Gastroesophageal sphincter (tissue), 4 donors: ENCODE measurements at places on chromosomes 2 and 18. TPM values are rescaled to one million over a fixed set of nuclear protein-coding genes. Genes with fewer than 3 reads are reported as not detected.

DNA sequence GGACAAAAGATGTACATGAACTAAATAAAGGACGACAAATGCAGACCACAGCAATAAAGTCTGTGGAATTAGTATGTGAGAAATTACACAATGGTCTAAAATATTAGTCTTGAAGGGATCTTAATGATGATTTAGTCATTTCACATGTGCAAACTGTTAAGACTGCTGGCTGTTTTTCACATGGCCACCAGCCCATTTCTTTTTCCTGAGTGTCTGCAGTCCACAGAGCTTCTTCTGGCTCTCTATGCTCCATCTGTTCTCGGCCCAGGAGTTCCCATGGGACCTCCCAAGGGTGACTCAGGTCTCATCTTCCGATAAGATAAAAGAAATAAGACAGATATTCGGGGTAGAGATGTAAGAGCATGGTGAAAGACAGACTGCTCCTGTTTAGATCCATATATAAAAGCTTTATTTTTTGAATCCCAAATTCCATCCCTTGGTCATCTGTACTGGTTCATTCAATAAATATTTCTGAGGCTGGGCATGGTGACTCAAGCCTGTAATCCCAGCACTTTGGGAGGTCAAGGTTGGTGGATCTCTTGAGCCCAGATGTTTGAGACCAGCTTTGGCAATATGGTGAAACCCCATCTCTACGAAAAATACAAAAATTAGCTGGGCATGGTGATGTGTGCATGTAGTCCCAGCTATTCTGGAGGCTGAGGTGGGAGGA, 20.1 kb downstream of the IL1RL1 start:
- ATAC-seq, result no peak

DNA sequence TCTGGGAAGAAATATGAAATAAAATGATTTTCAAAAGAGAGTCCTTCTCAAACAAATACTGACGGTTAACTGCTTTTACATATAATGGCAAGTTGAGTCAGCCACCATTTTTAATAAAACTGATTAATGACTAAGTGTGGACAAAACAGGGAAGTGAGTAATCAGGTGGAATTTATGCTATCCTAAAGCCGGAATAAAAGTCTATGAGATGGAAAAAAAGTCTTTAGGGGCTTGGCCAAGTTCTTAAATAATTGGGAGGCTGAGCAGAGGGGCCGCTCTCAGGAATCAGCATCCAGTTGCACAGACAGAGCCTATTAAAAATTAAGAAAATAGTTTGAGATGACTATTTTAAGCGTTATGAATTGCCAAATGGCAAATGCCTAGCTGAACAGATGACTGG, 58.6 kb upstream of the AFF3 start:
- ATAC-seq, result no peak

DNA sequence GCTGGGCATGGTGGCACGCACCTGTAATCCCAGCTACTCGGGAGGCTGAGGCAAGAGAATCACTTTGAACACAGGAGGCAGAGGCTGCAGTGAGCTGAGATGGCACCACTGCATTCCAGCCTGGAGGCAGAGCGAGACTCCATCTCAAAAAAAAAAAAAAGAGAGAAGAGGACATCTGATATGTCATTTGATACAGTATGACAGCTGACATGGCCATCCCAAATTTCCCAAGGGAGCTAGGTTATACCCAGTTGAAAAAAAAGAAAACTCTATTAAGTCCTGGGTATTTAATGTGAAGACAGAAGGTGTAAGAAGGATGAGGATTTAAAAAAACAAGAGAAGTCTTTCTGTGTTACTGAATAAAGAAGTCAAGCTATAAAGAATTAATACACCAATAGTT, 23.3 kb downstream of the CLASP1 start:
- no peak for ATAC-seq

DNA sequence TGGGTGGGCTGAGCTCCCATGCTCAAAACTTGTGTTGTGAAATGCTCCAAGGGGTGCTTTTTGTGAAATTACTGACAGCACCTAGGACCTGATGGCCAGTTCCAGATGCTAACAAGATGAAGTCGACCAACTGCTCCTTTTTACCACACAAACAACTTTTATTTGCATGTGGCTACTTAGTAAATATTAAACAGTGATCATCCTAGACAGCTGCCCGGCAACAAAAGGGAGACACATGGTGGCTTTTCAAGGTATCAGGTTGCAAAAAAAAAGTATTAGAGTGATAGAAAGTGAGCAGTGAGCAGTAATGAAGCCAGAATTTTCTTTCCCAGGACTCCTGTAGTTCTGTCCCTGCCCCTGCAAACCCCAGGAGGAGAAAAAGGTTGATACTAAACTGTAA, 118.5 kb downstream of the RPIA start:
- no peak for ATAC-seq

DNA sequence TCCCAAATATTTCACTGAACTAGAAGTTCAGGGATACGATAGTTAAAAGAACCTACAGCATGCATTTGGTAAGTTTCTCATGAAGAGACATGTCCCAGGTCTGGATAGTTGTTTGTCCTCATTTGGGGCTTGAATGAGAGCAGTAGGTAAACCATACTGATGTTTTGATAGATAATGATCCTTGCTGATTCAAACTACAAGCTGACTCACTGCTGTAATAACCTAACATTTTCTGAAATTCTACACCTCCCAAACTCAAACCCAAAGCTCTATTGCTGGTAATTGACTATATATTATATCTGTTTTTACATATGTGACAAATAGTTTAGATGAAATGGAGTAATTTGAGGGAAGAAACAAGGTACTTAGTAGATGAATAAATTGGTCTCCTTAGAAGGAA, 154.1 kb upstream of the BOD1L2 start:
- no peak for ATAC-seq

DNA sequence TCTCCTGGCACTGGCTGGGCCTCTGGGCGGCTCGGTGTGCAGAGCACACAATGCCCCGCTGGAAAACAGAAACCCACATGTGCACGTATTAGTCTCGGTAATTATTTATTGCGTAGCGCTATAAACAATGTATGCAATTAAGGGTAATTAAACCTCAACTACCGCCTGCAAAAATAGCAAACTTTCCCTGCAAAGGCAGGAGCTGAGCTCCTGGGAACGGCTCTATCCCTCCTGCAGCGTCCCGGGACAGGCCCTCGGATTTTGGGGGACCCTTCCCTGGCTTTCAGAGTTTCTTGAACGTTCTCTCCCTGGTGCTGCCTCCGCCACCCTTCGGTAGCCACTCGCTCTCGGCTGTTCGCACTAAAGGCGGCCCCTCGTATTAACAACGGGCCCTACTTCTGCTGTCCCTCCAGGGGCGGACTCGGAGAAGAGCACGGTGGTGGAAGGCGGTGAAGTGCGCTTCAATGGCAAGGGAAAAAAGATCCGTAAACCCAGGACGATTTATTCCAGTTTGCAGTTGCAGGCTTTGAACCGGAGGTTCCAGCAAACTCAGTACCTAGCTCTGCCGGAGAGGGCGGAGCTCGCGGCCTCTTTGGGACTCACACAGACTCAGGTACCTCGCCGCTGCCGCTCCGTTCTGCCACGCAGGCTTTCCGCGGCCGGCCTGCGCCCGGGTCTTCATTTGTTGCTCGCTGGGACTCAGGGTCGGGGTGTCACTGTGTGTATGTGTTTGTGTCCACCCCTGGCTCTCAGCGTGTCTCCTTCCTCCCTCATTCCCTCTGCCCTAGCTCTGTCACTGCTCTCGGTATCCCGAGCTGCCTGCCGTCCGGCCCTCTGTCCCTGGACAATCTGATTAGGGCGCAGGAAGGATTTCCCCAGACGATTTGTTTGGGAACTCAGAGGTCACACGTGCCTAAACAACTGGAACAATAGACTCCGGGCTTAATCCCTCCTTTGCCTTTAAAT, 1.2 kb downstream of the DLX1 start:
- ATAC-seq, result no peak

GRCh38 chr18:53165770-53166169, 825.8 kb downstream of the DCC start:
- ATAC-seq, result no peak

- ATAC-seq, result no peak
Observed at GRCh38 chr2:178756343-178756742, 50.9 kb downstream of the TTN start.

- ATAC-seq, result no peak
Observed at GRCh38 chr18:36089001-36089400, 21.6 kb upstream of the RPRD1A start.

- no peak for ATAC-seq
Observed at GRCh38 chr2:3110994-3111666, 266.5 kb downstream of the EIPR1 start.

DNA sequence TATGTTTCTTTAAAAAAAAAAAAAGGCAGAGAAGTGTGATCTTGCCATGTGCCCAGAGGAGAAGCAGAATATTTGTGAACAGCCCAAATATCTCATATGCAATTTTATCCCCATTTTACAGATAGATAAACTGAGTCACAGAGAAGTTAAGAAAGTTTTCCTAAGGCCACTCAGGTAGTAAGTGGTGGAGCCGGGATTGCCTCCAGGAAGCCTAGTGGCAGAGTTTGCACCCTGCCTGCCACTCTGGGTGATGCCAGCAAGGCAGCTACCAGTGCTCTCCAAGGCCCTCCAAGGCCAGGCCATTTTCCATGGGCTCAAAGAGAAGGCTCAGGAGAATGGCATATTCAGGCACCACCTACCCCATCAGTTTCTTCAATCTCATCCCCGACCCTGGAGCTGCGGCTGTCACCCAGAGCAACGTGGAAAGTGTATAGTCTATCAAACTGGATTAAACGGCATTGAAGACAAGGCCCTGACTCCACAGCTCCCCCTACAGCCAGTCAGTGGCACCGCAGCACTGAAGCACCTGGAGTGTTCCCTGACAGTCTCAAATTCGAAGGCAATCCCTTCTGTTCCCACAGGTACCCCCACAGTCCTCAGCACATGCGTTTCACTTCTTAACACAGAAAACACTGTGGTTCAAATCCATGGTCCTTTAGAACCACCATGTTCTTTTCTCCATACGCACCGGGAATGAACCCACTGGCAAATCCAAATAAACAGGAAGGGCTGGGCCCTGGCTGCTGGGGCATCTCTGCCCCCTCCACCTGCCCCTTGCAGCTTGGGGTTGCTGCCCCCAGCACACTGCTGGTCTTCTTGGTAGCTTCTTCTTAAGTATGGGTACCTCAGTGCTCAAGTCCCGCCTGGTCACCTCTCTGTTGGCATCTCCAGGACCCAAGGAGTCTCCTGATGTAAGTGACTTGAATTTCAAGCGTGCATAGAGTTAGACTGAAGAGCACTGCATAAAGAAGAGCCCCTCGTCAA, 175.3 kb downstream of the INHBB start:
- ATAC-seq, result no peak

DNA sequence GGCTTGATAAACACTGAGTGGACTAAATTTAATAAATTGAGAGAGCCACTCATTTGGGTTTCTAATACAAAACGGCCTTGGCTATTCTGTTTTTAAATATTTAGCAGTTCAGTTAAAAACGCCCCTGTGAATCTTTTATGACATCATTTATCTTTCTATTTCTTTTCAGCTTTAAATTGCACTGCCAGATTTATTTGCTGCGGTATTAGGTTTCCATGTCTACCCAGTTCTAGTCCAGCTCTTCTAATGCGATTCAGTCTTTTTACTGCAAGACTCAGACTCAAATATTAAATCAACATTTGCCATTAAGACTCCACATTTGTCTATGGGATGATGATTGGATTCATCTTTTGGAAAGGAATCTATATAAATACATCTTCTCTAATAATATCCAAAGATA, 2174.3 kb upstream of the PIK3C3 start:
- no peak for ATAC-seq

DNA sequence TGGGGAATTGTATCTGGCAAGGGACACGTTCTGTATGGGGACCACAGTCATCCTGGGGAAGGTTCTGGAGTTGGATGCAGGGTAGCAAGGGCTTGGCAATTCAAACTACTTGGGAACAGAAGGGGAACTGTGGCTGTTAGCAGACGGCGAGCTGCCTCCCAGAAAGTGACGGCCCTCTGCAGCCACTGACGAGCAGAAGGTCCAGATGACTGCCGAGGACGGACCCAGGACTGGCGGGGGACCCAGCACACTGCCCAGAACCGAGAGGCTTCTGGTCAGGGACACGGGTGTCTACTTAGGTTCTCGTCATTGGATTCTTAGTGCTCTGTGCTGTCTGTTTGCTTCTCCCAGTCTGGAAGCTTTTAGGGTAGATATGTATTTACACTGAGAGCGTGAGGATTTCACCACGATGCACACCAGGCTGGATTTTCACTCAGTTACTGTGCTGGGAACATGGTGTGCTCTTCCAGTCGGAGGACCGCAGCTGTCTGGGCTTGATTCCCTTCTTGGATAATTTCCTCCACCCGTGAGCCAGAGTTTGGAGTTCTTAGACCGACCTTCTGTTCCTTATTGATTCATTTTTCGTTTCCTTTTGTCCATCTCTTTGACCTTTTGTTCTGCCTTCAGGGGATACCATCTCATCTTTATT, 13.4 kb downstream of the GPR35 start:
- peak; percentile 68 for ATAC-seq

GRCh38 chr18:47331026-47331425, 79.6 kb upstream of the SKOR2 start:
- ATAC-seq, result no peak

DNA sequence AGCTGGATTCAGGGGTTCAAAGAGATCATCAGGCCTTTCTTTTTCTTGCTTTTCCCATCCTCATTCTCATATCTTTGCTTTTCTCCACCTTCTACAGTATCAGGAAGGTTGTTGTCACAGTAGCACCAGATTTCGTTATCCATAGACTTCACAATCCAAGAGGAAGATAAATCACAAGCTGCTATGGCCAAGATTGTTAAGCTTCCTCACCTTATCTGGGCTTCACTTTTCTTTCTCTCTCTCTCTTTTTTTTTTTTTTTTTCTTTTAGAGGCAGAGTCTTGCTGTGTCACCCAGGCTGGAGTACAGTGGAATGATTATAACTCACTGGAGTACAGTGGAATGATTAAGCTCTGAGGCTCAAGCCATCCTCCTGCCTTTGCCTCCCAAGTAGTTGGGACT, 93.5 kb downstream of the TTC27 start:
- ATAC-seq, result no peak

- peak; percentile 63 for ATAC-seq
Observed at GRCh38 chr18:48663931-48664847, 125.4 kb downstream of the CTIF start.

- ATAC-seq, result no peak
Observed at GRCh38 chr2:3652896-3653625, 4.9 kb upstream of the ALLC start.

DNA sequence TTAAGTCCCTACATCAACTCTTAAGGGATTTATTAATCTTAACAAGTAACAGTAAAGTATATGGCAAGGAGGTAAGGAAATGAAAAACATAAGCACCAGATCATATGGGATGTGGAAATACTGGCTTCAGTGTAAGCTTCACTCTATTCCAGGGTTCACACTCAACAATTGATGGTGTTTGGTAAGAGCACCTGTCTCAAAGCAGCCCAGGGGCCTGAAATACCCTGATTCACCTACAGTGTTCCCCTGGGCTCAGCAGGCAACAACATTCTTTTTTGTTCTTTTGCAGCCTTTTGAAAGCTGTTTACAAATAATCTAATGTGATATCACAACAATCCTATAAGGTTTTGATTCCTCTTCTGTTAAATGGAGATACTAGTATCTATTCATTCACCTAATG, 1.2 kb upstream of the MLPH start:
- no peak for ATAC-seq

Gene C18orf54
- total RNA-seq, result 2.6 TPM

Gene CAPN13
- total RNA-seq, result not detected

Gene ZNF396
- total RNA-seq, result 2.9 TPM

Gene CCDC178
- not detected for total RNA-seq

Gene CROCC2
- not detected for total RNA-seq
